ENCODE measurements at places on chromosomes 2 and 18.

GRCh38 chr2:183214680-183215079 is 90.4 kb downstream of the NUP35 start:
- DNase-seq, result no peak

DNA sequence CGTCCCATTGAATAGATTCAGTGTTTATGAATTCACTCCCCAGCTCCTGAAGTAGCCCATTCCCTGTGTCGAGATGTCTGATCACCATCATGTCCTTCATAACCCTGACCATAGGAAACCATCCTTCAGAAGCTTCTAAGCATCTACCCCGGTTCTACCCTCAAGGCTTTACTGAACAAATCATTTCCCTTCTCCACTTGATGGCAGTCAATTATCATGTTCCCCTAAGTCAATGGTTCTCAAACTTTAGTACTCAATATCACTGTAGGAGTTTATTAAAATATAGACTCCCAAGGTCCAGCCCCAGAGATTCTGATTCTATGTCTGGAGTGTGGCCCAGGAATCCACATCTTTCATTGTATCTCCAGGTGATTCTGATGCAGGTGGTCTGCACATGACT is 228.4 kb upstream of the SP5 start:
- DNase-seq, result no peak

- DNase-seq, result no peak
Measured at GRCh38 chr2:86305195-86305914, 32.1 kb downstream of the REEP1 start.

- no peak for DNase-seq
Measured at GRCh38 chr2:228321015-228321414, 139.5 kb upstream of the SPHKAP start.

DNA sequence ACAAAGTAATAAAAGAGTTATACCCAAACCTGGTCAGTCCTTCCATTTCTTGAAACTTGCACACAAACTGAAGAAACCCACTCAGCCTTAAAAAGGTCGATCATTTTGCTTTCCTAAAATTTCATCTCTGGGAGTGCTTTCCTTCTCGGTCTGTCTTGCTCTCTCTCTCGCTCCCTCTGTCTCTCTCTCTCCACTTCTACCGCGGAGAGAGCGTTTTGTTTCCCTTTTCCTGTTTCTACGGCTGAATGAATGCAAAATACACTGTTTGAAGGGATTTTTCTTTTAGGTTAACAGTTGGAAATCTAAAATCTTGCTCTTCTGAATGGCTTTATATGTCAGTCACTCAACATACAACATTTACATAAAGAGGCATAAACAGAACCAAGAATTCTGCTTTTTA is 424.2 kb downstream of the TGIF1 start:
- no peak for DNase-seq

GRCh38 chr2:70941186-70941585 is 5.5 kb downstream of the ATP6V1B1 start:
- no peak for DNase-seq

- DNase-seq, result no peak
Measured at GRCh38 chr2:146214394-146214929, 1630.4 kb upstream of the ACVR2A start.

All from anterior cingulate cortex (tissue), 58 donors.